ENCODE measurements at places on chromosomes 5 and 9.
A peak's percentile ranks its signal among the peaks of the same experiment; 100 is the strongest.

- H3K27me3 ChIP-seq = no peaks in the 10 kb centered on the region
- no peaks in the 10 kb centered on the region for H3K36me3 ChIP-seq
- DNase-seq = no peak
- no peak overlapping the region for H3K4me3 ChIP-seq
- no peak overlapping the region for H3K27ac ChIP-seq
Observed at GRCh38 chr5:68762201-68762600, 331.6 kb upstream of the SLC30A5 start.

DNA sequence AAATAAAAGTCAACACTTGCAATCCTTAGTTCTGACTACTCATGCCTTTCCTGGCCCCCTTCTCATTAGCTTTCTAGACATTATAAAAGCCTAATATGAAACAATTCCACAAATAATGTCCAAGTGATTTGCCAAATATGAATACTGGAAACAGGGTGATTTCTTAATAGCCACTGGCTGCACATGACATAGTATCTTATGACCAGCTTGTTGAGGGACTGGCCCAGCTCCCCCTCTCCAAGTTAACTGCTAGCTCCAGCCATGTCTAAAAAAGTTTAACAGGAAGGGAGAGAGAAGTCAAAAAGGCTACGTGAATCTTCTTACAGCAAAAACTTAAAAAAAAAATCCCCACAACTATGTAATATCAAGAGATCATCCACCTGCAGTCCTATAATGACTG, 1.5 kb downstream of the CERT1 start:
- peak overlapping the region; percentile 96 for H3K4me3 ChIP-seq
- no peaks in the 10 kb centered on the region for H3K27me3 ChIP-seq
- no peak overlapping the region for H3K27ac ChIP-seq

DNA sequence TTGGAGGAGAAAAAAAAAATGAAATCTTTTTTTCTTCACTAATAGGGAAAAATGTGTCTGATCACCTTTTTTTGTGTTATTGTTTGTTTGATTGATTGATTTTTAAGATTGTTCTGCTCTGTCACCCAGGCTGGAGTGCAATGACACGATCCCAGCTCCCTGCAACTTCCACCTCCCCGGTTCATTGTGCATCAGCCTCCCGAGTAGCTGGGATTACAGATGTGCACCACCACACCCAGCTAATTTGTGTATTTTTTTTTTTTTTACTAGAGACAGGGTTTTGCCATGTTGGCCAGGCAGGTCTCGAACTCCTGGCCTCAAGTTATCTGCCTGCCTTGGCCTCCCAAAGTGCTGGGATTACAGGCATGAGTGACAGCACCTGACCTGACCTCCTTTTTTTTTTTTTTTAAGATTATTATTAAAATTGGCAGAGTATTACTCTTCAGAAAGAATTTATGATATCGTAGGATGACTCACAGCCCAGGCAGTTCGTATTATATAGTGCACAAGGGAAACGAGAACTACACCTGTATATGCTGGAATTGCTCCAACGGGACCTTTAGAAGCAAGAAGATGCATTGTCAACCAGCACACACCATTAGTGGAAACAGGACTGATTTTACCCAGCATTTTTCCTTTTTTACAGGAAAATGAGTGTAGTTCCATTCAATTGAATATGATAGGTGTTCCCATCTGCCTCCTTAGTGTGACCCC, 27.7 kb downstream of the FUBP3 start:
- no peak overlapping the region for H3K4me3 ChIP-seq
- no peaks in the 10 kb centered on the region for H3K27me3 ChIP-seq
- peaks cover 17% of the 10 kb centered on the region for H3K4me1 ChIP-seq
- no peaks in the 10 kb centered on the region for H3K36me3 ChIP-seq
- DNase-seq = no peak

- H3K36me3 ChIP-seq = no peaks in the 10 kb centered on the region
- DNase-seq = no peak
- H3K4me3 ChIP-seq = no peak overlapping the region
- H3K4me1 ChIP-seq = no peaks in the 10 kb centered on the region
- H3K27ac ChIP-seq = no peak overlapping the region
Observed at GRCh38 chr9:108069991-108070390, 580.4 kb upstream of the KLF4 start.

DNA sequence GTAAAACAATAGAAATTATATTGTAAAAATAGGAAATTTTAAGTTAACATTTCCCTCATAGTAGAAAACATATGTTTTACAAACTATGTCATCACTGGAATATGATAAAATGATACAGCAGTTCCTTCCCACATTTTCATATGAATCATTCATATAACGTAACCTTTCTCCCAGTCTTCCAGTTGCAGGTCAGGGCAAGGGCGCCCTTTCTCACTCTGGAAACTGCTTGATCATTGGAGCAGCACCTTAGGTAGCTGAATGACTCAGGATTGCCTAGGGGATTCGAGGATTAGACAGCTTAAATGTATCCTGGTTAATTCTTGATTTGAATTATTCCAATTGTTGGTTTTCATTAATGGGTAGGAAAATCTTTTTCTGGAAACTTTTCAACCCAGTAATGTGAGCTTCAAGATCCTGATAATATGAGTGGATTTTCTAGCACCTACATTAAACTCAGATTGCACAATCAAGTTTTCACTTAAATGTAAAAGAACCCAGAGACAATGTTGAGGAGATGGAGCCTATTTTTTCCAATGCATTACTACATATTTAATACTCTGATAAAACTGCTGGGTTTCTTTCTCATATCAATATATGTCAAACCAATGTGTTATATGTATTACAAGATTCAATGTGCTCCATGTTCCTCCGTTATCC, 32.6 kb upstream of the ANXA1 start:
- DNase-seq = no peak
- H3K36me3 ChIP-seq = no peaks in the 10 kb centered on the region
- H3K4me1 ChIP-seq = no peaks in the 10 kb centered on the region
- H3K27ac ChIP-seq = no peak overlapping the region

GRCh38 chr5:118228489-118228888, 759.9 kb downstream of the DTWD2 start:
- no peak overlapping the region for H3K4me3 ChIP-seq
- H3K36me3 ChIP-seq = no peaks in the 10 kb centered on the region
- no peaks in the 10 kb centered on the region for H3K27me3 ChIP-seq
- peaks cover 7% of the 10 kb centered on the region for H3K4me1 ChIP-seq

DNA sequence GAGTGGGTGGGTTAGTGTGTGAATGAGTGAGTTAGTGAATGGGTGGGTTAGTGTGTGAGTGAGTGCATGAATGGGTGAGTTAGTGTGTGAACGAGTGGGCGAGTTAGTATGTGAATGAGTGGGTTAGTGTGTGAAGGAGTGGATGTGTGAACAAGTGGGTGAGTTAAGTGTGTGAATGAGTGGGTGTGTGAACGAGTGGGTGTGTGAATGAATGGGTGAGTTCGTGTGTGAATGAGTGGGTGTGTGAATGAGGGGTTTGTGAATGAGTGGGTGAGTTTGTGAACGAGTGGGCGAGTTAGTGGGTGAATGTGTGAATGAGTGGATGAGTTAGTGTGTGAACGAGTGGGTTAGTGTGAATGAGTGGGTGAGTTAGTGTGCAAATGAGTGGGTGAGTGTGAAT, 34.0 kb downstream of the NKD2 start:
- no peak for DNase-seq
- H3K4me1 ChIP-seq = no peaks in the 10 kb centered on the region
- H3K27me3 ChIP-seq = no peaks in the 10 kb centered on the region
- no peak overlapping the region for H3K27ac ChIP-seq
- no peaks in the 10 kb centered on the region for H3K36me3 ChIP-seq

DNA sequence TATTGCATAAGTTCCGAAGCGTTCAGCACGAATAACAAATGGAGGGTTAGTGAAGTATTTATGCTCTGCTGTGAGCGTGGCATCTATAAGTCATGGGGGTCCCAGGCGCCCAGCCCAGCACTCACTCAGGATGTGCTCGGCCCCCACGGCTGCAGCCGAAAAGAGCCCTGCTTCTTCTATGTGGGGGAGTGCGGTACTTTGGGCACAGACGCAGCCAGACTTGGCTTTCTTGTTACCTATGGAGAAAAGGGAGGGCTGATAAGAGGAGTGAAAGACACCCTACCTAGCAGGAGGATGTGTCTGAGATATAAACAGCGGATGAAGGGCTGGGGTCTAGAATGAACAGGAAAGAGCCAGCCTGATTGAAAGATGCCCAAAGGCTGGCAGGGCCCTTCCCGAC, 51.4 kb downstream of the MRPL36 start:
- no peak overlapping the region for H3K27ac ChIP-seq
- DNase-seq = no peak
- no peaks in the 10 kb centered on the region for H3K4me1 ChIP-seq
- H3K27me3 ChIP-seq = no peaks in the 10 kb centered on the region

GRCh38 chr9:129177443-129177790, 644 bp downstream of the IER5L start:
- no peak overlapping the region for H3K27ac ChIP-seq
- H3K36me3 ChIP-seq = no peaks in the 10 kb centered on the region
- peaks cover 25% of the 10 kb centered on the region for H3K4me1 ChIP-seq
- DNase-seq = no peak

DNA sequence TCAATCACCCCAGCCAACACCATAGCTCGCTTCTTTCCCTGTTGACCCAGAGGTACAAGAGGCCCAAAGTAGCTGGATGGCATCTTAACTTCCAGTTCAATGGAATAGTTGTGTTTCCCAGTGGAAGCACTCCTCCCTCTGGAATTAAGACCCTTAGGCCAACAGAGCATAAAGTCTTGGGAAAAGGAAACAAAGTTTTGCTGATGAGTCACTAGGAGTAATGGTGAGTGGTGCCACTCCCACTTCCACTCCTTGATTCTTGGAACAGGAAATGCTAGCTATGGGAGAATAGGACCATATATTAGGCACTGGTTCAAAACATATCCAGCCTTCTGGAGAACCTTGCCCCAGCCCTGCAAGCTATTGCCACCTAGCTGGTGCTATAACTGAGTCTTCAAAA, 44.7 kb upstream of the LMX1B start:
- H3K4me3 ChIP-seq = no peak overlapping the region
- no peaks in the 10 kb centered on the region for H3K4me1 ChIP-seq
- H3K27ac ChIP-seq = no peak overlapping the region
- DNase-seq = no peak
- no peaks in the 10 kb centered on the region for H3K36me3 ChIP-seq
- peaks cover 21% of the 10 kb centered on the region for H3K27me3 ChIP-seq

GRCh38 chr9:12785260-12785770, 10.5 kb downstream of the LURAP1L start:
- no peak for DNase-seq
- H3K27me3 ChIP-seq = no peaks in the 10 kb centered on the region
- H3K27ac ChIP-seq = no peak overlapping the region
- no peaks in the 10 kb centered on the region for H3K4me1 ChIP-seq
- no peaks in the 10 kb centered on the region for H3K36me3 ChIP-seq
- no peak overlapping the region for H3K4me3 ChIP-seq

DNA sequence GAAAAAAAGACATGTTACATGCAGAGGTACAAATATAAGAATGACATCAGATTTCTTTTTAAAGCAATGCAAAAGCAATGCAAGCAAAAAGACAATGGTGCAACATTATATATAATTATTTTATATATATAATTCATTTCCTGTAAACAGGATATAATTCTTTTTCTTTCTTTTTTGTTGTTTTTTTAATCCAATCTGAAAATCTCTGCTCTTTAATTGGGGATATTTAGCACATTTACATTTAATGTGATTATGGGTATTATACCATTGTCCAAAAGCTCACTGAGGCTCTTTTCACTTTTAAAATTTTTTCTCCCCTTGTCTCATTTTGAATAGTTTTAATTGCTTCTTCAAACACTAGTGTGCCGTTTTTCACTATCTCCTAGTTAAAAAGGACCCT, 148.9 kb downstream of the FGF18 start:
- no peaks in the 10 kb centered on the region for H3K27me3 ChIP-seq
- no peak overlapping the region for H3K27ac ChIP-seq
- no peak for DNase-seq
- H3K4me1 ChIP-seq = peaks cover 7% of the 10 kb centered on the region

DNA sequence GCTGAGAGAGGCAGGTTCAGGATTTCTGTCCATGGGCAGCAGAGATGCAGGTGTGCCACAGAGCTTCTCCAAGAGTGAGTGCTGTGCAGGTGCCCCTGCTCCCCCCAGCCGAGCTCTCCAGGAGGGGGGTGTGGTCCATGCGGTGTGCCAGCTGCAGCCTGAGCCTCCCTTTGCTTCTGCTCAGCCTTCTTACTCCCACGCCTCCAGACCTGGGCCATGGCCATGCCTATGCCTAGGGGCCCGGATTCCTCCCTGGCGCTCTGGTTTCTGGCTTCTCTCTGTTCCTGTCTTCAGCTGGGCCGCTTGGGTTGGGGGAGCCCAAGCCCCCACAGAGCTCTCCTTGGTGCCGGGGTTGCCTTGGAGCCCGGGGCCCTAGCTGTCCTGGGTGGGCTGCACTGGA, 133.3 kb downstream of the CACNA1B start:
- H3K4me3 ChIP-seq = no peak overlapping the region
- H3K36me3 ChIP-seq = no peaks in the 10 kb centered on the region
- no peak overlapping the region for H3K27ac ChIP-seq

GRCh38 chr5:142250119-142250518, 74.7 kb downstream of the SPRY4 start:
- no peak overlapping the region for H3K27ac ChIP-seq
- peaks cover 22% of the 10 kb centered on the region for H3K4me1 ChIP-seq

DNA sequence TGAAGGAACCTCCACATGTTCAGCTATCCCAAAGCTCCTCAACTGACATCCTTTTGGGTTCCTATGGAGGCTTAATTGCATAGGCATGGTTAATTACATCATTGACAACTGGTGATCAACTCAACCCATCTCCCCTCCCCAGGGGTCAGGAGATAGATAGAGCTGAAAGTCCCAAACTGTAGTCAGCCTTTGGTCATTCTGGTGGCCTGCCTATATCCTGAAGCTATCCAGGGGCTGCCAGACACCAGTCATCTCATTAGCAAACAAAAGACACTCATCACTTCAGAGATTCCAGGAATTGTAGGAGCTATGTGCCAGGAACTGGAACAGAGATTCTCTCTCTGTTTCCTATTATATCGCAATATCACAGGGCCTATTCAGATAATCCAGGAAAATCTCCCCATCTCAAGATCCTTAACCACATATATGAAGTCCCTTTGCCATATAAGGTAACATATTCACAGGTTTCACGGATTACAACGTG, 646.5 kb upstream of the GRAMD2B start:
- no peaks in the 10 kb centered on the region for H3K27me3 ChIP-seq
- peaks cover 9% of the 10 kb centered on the region for H3K4me1 ChIP-seq
- no peak for DNase-seq
- H3K27ac ChIP-seq = no peak overlapping the region
- H3K4me3 ChIP-seq = no peak overlapping the region

DNA sequence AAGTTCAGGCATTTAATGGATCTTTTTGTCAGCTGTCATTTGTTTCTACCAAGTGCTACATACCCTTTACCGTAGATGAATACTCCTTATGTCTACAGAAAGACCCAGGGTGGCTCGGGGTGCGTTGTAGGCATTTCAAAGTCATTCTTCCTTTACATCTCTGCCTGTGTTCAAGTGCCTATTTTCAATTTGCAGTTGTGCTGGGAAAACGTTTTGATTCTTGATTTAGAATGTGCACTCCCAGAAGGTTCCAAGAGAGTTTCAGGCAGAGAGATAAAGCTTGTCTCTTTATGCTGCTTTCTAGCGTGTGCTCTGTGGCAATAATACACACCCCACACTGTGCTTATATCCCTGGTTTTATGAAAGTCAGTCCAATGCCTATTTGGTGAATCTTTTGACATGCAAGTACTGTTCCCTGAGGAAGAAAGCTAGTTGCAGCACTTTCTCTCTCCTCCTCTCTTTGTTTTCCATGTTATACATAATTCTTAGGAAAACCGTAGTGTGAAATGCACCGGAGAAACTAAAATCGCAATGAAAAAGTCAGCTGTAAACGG, 828.1 kb upstream of the ZNF608 start:
- no peak overlapping the region for H3K27ac ChIP-seq
- H3K36me3 ChIP-seq = no peaks in the 10 kb centered on the region
- no peak overlapping the region for H3K4me3 ChIP-seq
- H3K4me1 ChIP-seq = peaks cover 42% of the 10 kb centered on the region
